ENCODE measurements at places on chromosomes 7 and 10. TPM values are rescaled to one million over a fixed set of nuclear protein-coding genes. Genes with fewer than 3 reads are reported as not detected.

Gene INPP5A
- total RNA-seq, result 121 TPM

Gene SAMD9
- 2.8 TPM for total RNA-seq

Gene C10orf105
- total RNA-seq, result not detected

Gene UPK3B
- 0.38 TPM for total RNA-seq

DNA sequence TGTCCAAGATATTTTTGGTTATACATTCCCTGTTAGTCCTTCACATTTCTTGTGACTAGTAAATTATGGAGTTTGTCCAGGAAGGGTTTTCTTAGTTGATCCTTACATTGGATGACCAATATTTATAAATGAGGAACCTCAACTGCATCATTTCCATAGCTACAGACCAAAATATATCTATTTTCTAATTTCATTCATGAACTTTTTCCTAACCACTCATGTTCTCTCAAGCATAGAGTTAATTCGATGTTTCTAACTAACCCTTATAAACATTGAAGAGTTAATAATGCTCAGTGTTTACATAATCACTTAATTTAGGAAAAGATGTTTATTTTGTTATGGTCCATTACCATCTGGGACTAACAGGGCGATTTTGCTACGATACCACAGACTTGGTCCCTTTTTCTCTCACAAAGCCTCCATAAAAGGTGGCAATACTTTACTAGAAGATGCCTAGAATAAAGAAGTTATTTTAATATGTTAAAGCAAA is 591.0 kb downstream of the MAGI2 start:
- no peak for DNase-seq

DNA sequence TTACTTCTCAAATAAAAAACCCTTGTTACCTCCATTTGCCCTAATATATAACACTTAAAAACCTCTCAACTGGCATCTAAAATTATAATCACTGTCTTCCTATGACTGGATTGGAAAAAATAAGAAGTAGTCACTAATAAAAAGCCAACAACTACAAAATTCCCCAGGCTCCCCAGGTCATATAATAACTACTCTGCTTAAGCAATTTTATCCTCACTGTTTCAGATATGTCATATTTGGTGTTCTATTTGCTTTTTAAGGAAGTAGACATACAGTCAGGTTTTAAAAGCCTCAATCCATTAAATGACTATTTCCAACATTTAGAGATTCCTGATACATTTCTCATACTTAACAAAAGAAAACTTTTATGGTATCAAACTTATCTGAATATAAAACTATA is 2.4 kb downstream of the H2AZ2 start:
- DNase-seq, result no peak

- no peak for DNase-seq
Measured at GRCh38 chr10:104123397-104123796, 1.4 kb downstream of the SFR1 start.

Measured in cardiac septum (tissue), 1 donor.